AML-193 (cell line): ENCODE measurements at places on chromosomes 12 and 14.

- DNase-seq: no peak
These were observed 6.2 kb upstream of the DYRK4 start for GRCh38 chr12:4555804-4556203.

- no peak for DNase-seq
These were observed 5.4 kb upstream of the GSC start for GRCh38 chr14:94775091-94775870.

GRCh38 chr12:113245695-113246477, 24.6 kb downstream of the TPCN1 start:
- no peak for DNase-seq

DNA sequence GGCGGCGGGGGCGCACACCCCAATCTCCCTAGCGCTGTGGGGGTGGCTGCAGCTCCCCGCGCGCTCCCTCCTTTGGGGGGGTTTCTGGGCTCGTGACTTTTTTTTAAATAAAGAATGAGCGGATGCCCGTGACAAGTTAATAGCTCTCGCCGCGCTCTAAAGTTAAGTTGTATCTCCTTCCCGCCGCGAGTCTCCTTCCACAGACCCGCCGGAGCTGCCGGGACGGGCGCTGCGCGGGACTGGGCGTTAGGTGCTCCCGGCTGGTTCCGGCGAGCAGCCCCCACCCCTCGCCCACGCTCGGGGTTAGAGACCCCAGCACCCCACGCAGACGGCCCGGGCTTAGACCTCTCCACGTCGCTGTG, 82.6 kb upstream of the HMGA2 start:
- no peak for DNase-seq

GRCh38 chr14:103105580-103106150, 11.1 kb downstream of the EXOC3L4 start:
- DNase-seq: no peak

GRCh38 chr12:131721548-131721947, 10.7 kb downstream of the SFSWAP start:
- DNase-seq: no peak

GRCh38 chr14:68127166-68127565, 307.6 kb downstream of the RAD51B start:
- DNase-seq: no peak

DNA sequence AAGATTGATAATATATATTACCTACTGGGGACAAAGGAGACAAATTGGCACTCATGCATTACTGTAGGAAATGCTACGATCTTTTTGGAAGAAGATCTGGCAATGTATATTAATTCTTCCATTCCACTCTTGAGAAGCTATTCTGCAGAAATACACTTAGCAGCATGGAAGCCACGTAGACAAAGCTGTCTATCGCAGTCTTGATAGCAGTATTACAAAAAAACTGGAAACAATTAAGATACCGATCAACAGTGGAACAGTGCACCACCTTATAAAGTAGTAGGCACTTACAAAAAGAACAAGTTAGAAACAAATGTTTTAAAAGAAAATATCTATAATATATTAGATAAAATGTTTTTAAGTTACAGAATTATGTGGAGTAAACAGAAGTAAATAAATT, 87.2 kb downstream of the ABCD2 start:
- no peak for DNase-seq

DNA sequence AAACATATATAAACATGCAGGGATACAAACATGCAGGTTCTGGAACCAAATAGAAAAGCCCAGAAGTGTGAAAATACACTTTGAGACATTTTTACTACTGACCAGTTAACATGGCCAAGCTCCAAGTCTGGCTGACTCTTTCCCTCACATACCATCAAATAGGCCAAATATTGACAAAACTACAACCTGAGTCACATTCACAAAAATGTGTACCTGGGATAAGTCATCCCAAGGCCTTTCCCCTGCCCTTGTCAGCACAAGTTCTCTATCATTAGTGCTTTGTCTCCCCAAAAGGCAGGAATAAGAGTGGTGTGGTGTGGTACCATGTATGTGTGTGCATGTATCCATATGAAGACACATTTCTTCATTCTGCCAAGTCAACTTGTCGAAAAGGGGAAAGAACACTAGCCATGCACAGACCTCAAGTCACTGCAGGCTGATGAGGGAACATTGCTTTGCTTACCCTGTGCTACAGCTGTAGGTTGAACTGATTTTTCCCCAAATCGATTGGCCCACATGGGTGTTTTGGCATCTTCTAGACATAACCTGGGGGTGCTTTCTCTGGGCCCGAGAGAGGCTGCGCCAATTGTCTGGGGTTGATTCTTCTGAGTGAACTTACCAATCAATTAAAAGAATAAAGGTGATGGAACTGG, 14.9 kb downstream of the HOXC4 start:
- DNase-seq: no peak

DNA sequence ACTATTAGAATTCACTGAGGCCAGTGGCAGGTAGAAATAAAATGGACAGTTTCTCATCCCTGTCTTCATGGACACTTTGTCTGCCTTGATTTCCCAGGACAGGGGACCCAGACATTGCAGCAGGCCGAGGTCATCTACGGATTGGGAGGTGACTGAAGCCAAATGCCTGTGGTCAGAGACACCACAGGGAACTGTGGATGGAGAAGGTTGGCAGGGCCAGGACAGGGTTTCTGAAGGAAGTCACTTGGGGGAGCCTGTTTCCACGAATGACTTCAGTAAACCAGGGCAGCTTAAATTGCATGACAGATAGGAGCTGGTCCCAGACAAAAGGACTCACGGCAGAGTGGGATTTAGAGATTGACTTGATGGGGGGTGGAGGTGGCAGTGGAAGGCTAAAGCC, 224.9 kb downstream of the NTF3 start:
- DNase-seq: no peak

DNA sequence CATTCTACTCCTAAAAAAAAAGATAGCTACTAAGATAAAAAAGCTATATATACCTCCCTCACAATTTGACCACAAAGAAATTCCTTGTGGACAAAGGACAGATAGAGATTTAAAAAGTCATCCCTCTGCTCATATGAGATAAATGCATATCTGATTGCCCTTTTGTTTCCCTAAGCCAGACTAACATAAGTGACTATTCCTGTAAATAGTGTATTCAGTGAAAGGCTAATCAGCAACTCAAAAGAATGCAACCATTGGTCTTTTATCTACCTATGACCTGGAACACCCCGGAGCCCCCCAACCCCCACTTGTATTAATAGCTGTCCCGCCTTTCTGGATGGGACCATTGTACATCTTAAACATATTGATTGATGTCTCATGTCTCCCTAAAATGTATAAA, 6.3 kb upstream of the TMPO start:
- no peak for DNase-seq

GRCh38 chr12:98275131-98275475, 240.3 kb upstream of the TMPO start:
- DNase-seq: no peak

DNA sequence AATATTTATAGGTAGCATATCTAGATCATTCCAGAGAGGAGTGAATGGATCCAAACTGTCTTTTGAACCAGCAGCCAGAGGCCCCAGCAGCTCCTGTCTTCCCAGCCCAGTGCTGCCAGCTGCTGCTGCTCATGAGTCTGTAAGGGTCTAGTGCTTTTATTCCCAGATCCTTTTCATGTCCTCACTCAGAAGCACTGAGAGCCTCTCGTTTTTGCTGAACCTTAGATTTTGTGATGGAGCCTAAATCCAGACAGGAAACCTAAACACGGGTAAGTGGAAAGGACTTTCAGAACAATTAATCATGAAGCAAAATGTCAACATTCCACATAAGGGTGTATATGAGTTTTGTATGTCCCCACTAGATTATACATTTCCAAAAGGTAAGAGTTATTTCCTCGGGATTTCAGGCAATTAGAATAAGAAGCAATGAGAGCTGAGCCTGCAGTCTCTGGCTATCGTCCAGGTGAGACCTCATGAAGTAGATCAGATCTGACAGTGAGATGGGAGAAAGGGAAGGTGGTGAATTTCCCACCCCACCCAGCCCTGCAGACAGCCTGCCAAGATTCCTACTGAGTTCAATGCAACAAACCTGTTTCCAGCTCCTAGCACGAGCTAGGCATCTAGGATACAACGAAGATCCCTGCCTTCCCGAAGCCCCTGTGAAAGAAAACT, 84.4 kb downstream of the NINJ2 start:
- no peak for DNase-seq

DNA sequence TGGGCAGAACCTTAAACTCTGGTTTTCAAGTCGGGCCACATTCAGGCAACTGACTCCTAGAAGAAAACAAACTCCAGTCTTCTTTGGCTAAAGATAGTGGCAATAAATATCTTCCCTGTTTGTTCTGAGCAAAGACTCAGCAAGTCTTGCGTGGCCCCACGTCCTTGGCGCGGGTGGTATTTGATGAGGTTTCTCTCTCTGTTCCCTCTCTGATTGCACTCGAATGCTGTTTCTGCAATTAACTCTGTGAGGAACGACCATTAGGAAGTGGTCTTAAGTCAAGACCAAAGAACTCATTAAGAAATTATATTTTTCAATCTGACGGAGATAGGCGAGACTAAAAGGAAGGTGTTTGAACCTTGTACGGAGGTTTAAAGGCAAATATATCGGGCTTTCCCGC, 177.6 kb downstream of the TMEM132C start:
- DNase-seq: no peak

DNA sequence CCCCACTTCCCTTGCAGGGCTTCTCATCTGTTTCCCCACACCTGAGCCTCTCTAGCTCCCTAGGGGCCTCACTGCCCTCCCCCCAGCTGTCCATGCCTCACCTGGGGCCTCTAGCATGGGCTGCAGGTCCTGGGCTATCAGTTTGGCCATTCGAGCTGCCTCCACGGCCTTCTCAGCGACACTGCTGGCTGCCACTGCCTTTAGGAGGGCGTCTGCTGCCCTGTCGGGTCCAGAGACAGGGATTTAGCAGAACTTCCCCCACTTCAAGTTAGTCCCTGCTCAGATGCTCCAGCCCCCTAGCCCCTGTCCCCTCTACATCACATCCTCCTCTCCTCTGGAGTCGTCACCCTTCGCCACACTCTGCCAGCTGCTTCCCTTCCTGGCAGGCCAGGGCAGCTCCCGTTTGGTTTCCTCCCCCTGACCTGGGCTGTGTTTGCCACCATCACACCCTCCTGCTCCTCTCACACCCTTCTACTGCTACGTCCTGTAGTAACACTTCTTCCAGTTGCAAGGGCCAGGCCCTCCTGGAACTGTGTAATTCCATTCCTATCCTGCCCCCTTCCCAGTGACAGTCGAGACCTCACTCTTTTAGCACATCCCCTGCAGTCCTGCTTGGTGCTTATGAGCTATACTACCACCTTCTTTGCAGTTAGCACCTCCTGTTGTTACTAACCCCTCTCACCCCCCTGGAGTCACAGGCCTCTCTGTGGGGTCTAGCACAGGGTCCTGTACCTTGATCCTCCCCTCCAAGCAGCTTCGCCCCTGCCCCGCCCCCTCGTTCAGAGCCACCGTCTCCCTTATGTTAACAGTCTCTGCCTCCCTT, 4.3 kb upstream of the AP1G2 start:
- DNase-seq: no peak

- DNase-seq: peak; percentile 37
These were observed 116.9 kb downstream of the DUSP6 start for GRCh38 chr12:89235189-89235993.

GRCh38 chr14:63504648-63505047, 38.5 kb downstream of the PPP2R5E start:
- no peak for DNase-seq

DNA sequence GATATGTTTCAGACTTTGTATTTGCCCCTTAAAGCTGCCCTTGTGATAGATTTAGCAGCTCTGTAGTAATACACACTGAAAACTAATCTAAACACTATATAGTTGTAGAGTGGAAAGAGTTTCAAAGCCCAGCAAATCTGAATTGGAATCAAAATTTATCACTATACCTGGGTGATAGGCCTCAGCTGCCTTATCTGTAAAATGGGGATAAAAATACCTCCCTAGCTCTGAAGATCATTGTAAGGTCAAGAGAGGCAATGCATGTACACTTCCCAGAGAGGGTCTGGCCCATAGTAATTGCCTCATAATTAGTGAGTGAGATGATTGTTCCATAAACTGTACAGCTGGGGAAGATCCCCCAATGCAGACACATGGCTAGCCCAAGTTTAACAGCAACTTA, 103.6 kb downstream of the IGF1 start:
- DNase-seq: no peak

- DNase-seq: no peak
These were observed 3.9 kb upstream of the KCNA5 start for GRCh38 chr12:5039815-5040214.
